Immature natural killer cell (primary cell): ENCODE measurements at places on chromosomes 2 and 18. TPM values are rescaled to one million over a fixed set of nuclear protein-coding genes. Genes with fewer than 3 reads are reported as not detected.

GRCh38 chr2:981759-982158 lies 31.1 kb downstream of the SNTG2 start:
- DNase-seq, result no peak

GRCh38 chr2:75548036-75548573 lies 12.6 kb downstream of the EVA1A start:
- no peak for DNase-seq

- DNase-seq, result peak; percentile 27
Measured at GRCh38 chr2:203914546-203915182, 21.9 kb upstream of the ICOS start.

GRCh38 chr2:16121986-16122390 lies 181.6 kb downstream of the MYCN start:
- DNase-seq, result no peak

Gene EFHD1
- not detected for polyA plus RNA-seq

DNA sequence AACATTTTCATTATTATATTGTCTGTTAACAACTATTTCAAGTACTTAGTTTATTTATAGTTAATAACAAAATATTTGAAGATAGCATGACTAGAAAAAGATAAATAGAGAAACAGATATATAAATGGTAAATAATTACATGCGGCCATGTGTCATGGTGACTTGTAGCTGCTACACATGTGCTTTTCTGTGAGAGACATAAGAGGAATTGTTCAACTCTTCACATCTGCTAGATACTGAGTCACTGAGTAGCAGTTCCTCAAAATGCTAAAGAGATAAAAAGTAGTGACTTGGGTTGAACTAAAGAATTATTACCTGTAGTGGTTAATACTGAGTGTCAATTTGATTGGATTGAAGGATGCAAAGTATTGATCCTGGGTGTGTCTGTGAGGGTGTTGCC lies 37.5 kb upstream of the SCN9A start:
- DNase-seq, result no peak

Gene FSHR
- polyA plus RNA-seq, result not detected

DNA sequence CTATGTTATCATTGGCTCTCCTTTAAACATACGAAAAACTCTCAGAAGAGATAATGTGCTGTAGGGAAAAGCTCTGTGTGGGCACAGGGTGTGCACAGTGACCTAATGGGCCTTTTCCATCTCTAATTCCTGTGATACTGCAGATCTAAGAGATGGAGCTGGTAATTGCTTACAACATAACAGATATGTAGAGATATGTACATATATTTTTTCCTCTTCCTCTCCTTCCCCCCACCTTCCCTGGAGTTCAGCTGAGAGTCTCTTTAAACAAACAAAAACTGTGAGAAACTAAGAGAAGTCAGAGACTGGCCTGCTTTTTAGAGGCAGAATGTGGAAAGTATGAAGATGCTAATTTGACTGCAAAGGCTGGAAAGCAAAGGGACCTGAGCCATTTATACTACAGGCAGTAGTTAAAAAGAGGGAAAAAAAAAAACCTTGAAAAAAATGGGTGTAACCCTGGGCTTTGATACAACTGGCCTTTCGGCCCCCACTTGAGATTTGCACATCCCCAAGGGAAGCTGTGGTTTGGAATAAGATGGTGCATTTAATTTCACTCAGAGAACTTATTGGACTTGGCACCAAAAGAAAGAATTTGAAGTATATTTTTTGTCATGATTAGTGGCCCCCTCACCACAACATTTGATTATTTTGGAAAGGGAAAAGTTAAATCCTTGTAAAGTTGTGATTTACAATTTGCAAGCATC lies 502.2 kb upstream of the ZEB2 start:
- DNase-seq, result no peak

DNA sequence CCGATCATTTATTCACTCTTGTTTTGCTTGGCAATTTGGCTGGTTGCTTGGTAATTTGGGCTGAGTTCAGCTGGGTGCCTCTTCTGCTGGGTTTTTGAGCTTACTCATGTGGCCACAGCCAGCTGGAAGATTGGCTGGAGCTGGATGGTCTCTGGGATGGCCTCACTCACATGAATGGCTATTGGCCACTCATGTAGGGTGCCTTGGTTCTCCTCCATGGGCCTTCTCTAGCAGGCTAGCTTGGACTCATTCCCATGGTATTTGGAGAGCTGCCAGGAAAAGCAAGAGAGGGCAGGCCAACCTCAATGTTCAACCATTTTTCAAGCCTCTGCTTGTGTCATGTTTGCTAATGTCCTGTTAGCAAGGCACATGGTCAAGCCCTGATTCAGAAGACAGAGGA lies 16.9 kb downstream of the ZAP70 start:
- DNase-seq, result no peak

GRCh38 chr18:66317243-66318090 lies 286.4 kb downstream of the CDH19 start:
- DNase-seq, result no peak

Gene HOXD12
- polyA plus RNA-seq, result not detected

DNA sequence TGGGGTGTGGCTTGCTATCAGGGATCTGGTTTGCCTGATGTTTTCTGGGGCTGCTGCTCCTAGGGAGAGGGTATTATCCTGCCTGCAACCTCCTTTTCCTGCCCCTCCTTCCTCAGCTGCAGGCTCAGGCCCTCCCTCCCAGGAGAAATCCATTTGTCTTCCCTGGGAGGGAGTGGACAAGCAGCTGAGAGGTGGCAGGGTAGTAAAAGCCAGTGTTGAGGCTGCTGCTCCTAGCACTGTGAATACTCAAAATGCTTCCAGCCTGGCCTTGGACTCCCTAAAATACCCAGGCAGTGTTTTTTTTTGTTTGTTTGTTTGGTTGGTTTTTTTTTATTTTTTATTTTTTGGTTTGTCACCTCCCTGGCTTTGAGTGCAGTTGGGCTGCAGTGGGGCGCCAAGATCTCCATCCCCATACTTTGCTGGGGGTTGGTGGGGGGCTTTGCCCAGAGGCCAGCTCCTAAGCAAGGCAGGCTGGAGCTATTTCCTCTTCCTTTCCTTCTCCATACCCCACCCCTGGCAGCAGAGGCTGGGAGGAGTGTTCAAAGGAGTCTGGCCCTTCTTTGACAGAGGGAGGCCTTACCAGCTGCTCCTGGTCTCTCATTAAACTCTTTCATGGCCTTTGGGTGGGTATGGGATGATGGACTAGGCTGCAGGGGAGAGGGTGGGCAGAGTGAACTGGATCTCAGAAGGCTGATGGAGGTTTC lies 13.6 kb downstream of the HOXD3 start:
- DNase-seq, result no peak

- no peak for DNase-seq
Measured at GRCh38 chr18:48099481-48100164, 169.2 kb upstream of the SMAD2 start.

Gene CFAP65
- polyA plus RNA-seq, result not detected

Gene INPP5D
- 307 TPM for polyA plus RNA-seq

Gene NABP1
- 11.9 TPM for polyA plus RNA-seq

GRCh38 chr2:17313261-17313660 lies 205.0 kb downstream of the RAD51AP2 start:
- no peak for DNase-seq

Gene ALLC
- not detected for polyA plus RNA-seq

Gene POTEC
- not detected for polyA plus RNA-seq

Gene DNAJC5G
- not detected for polyA plus RNA-seq

Gene ATG9A
- 14.8 TPM for polyA plus RNA-seq

DNA sequence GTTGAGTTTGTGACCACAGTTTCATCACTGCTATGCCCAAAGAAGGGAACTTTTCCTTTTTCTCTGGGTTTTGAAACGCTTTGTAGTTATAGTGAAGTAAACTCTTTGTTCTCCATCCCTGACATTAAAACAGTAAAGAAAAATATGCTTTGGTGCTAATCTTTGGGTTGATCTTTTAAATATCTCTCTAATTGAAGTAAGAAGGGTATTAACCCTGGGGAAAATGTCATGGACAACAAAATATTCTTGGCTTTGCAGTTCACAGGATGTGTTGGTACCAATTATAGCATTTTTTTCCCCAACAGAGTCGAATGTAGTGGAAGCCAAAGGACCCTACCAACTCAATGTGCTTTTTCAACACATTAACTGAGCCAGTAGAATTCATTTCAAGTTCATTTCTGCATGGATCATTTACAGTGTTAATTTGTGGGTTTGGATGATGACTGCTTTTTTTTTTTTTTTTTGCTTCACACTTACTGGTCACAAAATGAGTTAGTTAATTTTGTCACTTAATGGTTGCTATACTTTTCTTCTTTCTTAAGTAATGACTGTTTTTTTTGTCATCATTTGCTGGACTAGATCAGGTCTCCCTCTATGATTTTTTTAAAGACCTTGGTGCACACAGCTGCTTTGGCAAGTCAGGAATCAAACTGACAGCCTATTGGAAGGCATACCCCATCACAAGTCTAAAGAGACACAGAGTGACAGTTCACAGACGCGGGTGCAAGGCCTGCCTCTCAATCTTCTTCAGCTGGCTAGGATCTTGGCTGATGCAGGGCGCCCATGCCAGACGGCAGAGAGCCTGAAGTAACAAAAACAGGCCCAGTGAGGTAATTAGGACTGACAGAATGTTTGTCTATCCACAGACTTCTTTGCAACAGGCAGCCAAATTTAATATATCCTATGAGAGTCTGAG lies 98.8 kb upstream of the MMADHC start:
- DNase-seq, result no peak

GRCh38 chr2:12076810-12077209 lies 330.4 kb downstream of the LPIN1 start:
- no peak for DNase-seq

GRCh38 chr2:73255007-73255644 lies 21.0 kb downstream of the CCT7 start:
- no peak for DNase-seq

GRCh38 chr2:231161252-231161839 lies 36.5 kb upstream of the HTR2B start:
- no peak for DNase-seq

Gene TEX44
- not detected for polyA plus RNA-seq

GRCh38 chr2:143807671-143808070 lies 678.5 kb downstream of the ARHGAP15 start:
- no peak for DNase-seq

- DNase-seq, result no peak
Measured at GRCh38 chr2:161947406-161947805, 126.6 kb downstream of the DPP4 start.

Gene FOXD4L1
- polyA plus RNA-seq, result not detected

GRCh38 chr2:66957198-66957597 lies 439.9 kb upstream of the ETAA1 start:
- DNase-seq, result no peak

- no peak for DNase-seq
Measured at GRCh38 chr18:27656167-27656778, 471.2 kb upstream of the CHST9 start.

DNA sequence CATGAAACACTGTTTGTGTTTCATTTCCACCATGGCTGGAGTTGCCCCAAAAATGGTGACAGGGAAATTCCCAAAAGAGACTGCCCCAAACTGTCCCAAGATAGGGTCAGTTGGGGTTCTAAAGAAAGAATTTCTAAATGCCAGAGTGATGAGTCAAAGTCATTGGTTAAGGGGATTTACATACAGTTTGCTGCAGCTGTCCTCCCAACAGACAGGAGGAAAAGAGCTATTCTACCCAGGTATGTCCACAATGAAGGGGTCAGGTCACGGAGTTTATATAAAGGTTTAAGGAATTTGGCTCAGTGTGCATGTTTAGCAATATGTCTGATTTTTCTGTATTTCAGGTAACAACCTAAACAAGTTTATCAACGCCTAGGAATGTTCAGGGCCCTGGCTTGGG lies 344.1 kb downstream of the TDRD15 start:
- no peak for DNase-seq

Gene COL3A1
- polyA plus RNA-seq, result not detected

DNA sequence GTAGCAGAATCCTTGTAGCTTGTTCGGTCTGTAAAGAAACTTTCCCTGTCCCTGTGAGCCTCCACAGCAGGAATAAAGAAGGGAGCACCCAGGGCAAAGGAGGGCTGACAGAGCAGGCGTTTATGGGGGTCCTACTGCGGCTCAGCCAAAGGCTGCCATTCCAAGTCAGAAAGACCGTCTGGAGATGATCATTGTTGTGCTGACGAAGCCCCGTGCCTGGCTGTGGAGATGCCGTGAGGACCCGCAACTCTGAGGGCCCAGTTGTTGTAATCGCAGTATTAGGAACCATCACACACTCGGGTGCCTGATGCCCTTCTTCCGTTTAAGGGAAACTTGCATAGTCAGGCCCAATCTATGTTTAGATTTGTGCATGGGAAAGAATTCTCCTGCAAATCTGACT lies 16.9 kb upstream of the VWA3B start:
- no peak for DNase-seq

- no peak for DNase-seq
Measured at GRCh38 chr2:126802774-126803433, 95.8 kb upstream of the TEX51 start.

DNA sequence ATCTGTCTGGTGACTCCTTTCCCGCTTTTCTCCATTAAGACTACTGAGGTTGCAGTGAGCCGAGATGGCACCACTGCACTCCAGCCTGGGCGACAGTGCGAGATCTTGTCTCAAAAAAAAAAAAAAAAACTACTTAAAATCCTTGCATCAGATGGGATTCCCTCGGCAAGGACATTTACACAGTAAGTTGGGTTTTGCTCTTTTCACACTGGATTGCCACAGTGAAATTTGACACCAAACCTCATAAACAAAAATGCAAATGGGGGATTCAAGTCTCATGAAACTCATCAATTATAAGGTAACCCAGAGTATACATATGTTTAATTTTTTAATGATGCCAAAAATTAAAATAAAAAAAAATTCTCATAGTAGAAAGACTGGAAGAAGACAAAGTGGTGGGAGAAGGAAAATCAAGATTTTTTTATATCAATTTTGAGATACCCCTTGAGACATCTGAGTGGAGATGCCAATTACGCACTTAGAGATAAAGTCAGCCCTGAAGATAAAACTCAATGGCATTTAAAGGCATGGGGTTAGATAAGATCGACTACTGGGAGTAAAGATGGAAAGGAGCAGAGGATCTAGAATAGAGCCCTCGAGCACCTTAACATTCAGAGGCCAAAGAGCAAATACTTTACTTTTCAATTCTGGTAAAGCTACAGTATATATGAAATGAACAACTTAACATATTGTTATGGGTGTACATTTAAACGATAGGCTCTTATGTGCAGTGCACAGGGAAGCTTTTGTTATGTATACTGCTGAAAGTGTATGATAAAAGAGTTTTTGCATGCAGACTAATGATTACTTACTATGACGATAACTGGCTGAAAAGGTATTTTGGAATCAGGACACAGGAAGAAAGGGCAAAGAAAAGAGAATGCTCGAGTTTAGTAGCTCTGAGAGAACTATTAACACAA lies 37.6 kb downstream of the CHMP3 start:
- DNase-seq, result no peak

Gene LRATD1
- not detected for polyA plus RNA-seq
